ENCODE measurements at places on chromosomes 1 and 21. TPM values are rescaled to one million over a fixed set of nuclear protein-coding genes. Genes with fewer than 3 reads are reported as not detected.

The PPFIA4 gene
- total RNA-seq, result under 0.01 TPM

The SPATA45 gene
- total RNA-seq, result not detected

The PLEKHN1 gene
- 0.16 TPM for total RNA-seq

The TIAM1 gene
- total RNA-seq, result 0.32 TPM

The EPHB2 gene
- total RNA-seq, result 66.9 TPM

The TMEM125 gene
- not detected for total RNA-seq

The PCAT6 gene
- total RNA-seq, result not detected

The FAAP20 gene
- 12.2 TPM for total RNA-seq

The ARHGEF10L gene
- 1.2 TPM for total RNA-seq

All from bladder microvascular endothelial cell (primary cell).